Upper lobe of right lung (tissue), 1 donor: ENCODE measurements at places on chromosomes 16 and 17. TPM values are rescaled to one million over a fixed set of nuclear protein-coding genes. Genes with fewer than 3 reads are reported as not detected.

Gene NFAT5
- total RNA-seq, result 62.3 TPM

Gene PROCA1
- 3.3 TPM for total RNA-seq

Gene ADAP2
- total RNA-seq, result 19.8 TPM

Gene SLC52A1
- 0.26 TPM for total RNA-seq

Gene LRRC75A
- 2.5 TPM for total RNA-seq

Gene CLN3
- total RNA-seq, result 73.7 TPM

Gene TPSG1
- 2.3 TPM for total RNA-seq

Gene RPRML
- total RNA-seq, result 0.38 TPM

Gene HYDIN
- total RNA-seq, result 2.7 TPM

Gene CDK3
- 9.6 TPM for total RNA-seq

Gene HOXB7
- 1.2 TPM for total RNA-seq

Gene TEX14
- total RNA-seq, result 1.3 TPM

Gene MT4
- total RNA-seq, result not detected
